ENCODE measurements at places on chromosomes 2 and 18.

- DNase-seq: no peak
Observed at GRCh38 chr2:24203029-24203786, 28.4 kb downstream of the FAM228A start.

GRCh38 chr18:21741312-21741561 is 645 bp downstream of the MIB1 start:
- no peak for DNase-seq

- DNase-seq: no peak
Observed at GRCh38 chr2:225487878-225488416, 88.4 kb downstream of the NYAP2 start.

- DNase-seq: no peak
Observed at GRCh38 chr2:47339745-47340541, 63.0 kb upstream of the MSH2 start.

GRCh38 chr2:85273738-85274731 is 53.8 kb downstream of the TGOLN2 start:
- no peak for DNase-seq

- no peak for DNase-seq
Observed at GRCh38 chr2:171964308-171964707, 35.4 kb upstream of the METAP1D start.

DNA sequence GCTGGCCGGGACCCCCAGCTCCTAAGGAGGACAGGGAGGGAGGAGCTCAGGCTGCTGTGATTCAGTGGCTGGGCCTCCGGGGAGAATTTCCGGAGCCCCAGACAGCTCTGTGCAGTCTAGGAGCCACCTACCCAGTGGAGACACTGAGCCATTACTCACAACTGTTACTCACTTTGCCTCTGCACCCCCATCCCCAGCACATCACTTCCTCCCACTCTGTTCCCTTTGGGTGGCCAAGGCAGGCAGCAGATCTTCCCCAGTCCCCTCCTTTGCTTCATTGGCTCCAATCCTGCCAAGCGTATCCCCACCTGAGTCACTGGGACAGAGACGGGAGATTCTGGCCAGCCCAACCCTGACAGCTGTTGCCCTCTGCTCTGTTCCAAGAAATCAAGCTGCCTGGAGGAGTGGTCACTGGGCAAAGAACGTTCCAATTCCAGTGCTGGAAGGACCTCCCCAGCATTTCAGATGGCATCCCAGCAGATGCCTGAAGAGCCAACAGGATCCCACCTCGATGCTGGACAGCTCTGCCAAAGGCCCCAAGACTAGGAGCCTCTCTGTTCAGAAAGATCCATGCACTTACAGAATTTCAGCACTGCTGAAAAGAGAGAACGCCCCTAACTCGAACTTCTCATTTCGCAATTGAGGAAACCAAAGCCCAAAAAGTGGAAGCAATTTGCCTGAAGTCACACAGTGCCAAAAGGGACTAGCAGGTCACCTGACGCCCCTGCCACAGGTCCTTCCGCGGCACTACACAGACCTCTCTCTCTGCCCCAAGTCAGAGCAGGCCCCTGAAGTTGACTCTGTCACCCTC is 68.3 kb downstream of the TNS1 start:
- DNase-seq: no peak

- no peak for DNase-seq
Observed at GRCh38 chr2:131023758-131024157, 69.5 kb downstream of the FAM168B start.

GRCh38 chr18:9117980-9118841 is 15.7 kb downstream of the NDUFV2 start:
- no peak for DNase-seq

DNA sequence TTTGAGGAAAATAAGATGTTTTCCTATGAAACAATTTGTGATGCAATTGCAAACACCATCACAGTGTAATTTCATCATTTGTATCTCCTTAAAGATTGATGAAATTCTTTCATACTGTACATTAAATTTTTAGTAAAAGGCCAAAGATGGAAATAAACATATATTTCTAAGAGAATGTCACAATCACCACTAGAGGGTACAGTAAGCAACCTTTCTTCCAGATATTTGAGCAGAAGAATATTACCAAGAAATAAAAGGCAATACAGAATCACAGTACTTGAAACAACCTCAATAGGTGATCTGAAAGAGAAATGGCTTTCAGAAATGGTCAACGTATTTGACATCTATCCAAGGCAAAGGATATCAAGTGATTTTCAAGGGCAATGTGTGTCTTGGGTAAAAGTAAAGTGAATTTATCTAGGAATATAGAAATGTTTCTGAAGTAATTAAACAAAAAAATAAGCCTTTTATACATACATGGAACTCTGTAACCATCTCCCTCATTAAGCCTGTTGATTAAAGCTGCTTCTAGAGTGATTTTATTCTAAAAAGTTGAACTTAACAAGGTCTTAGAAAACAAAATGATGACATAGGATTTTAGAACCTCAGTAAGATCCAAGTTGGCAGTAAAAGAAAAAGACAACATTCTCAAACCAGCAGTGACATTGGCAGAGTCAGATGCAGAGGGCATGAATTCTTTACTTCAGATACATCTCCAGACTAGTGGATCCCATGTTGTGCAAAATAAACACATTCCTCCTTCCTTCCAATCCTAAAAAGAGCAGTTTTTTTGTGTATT is 90.3 kb upstream of the SESTD1 start:
- DNase-seq: no peak

- no peak for DNase-seq
Observed at GRCh38 chr18:42001801-42002200, 46.8 kb downstream of the PIK3C3 start.

DNA sequence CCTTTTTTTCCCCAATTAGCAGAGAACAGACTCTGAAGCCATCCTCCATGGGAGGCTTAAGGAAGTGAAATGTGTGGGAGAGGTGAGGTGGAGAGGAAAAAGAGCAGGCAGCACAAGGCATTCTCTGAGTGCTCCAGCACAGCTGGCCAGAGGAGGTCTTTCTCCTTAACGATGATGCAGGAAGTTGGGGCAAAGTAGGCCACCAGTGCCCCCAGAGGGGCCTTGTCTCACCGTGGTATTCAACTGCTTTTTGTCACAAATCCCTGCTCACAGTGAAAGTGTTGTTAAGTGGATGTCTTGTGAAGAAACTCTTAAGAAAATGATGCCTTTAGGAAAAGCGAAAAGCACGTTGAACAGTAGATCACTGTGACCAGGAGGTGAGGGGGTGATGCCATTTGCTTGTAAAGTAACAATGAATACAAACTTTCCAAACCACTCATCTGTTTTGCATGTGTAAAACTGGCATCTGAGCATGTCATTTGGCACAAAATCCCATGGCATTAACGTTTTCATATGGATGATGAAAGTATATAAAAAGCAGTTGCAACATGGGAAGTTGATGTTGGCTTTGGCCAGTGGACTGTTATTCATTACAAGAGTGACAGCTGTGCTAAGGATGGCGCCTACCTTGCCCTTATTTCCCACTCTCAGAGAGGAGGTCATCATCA is 49.2 kb upstream of the CDC42EP3 start:
- DNase-seq: no peak

DNA sequence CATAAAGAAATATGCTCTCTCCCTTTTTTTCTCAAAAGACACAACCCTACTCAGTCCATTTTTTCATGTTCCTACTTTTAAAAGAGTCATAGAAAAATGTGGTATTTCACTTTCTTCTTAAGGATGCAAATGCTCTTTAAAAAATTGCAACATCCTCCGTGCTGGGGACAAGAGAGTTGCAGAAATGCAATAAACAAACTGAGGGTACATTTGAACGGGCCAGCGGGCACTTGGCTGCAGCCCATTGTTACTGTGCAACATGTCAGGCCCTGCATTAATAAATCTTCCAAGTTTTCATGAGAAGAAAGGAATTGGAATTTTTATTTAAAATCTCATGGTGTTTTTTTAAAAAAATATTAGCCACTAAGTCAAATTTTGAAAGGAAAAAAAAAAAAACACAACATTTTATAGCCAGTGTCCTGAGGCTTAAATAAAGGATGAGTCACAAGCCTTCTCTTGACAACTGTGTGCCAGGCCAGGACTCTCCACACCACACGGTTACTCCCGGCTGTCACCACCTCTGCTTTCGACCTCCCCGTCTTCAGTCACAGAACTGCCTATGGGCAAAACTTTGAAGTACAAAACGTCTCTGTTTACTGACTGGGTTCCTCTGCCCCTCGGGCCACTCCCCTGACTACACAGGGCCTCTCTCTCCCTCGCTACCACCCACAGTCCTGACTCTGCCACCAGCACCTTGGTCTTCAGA is 57.5 kb upstream of the MFF start:
- DNase-seq: no peak

- DNase-seq: no peak
Observed at GRCh38 chr2:3254442-3254941, 123.1 kb downstream of the EIPR1 start.

DNA sequence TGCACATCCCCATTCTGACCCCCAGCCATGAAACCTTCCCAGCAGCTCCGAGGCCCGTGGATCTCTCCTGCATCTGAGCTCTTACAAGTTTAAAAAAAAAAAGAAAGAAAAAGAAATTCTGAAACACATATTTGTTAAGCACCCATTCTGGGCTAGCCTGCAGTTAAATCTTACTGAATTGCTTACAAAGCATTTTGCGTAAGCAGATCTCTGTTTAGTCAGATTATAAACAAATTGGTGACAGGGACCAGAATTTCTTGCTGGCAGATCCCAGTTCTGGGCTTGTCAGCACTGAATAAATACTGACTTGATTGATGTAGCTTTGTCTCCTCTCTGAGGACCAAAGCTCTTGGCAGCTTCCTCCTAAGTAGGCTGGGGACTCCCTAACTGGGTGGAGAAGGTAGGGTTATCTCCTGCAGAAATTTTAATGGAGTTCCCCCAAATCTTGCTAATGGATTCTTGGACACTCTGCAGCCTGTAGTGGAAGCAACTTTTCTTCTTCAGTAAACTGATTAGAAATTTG is 160.9 kb downstream of the MIB1 start:
- DNase-seq: no peak

- no peak for DNase-seq
Observed at GRCh38 chr2:30584116-30584515, 137.1 kb downstream of the LCLAT1 start.

DNA sequence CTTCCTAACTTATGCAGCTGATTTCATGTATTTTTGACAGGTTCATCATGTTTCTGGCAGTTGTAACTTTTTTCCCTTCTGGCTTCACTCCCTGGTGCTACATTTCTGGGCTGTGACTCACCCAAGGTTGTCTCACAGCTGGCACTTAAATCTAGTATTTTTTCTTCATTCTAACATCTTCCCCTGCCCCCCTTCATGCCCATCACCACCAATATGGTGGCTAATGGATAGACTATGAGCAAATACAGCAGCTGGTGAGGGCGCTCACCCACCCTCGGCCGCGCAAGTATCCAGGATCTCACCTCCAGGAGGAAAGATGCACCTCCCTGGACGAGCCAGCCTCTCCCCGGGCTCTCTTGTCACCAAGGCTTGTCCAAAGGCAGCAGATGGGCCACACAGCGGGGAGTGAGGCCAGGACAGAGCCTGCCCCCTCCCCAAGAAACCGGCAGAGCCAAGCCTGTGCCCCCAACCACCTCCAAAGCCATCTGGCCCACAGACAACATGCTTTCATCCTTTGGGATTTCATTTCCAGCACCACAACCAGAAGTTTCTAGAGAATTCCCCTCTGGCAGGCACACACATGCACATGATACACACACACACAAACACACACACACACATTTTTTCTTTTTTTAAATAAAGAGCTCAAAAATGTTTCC is 39.1 kb downstream of the ATOH8 start:
- DNase-seq: no peak

- DNase-seq: peak; percentile 66
Observed at GRCh38 chr2:70919672-70920366, 15.9 kb upstream of the ATP6V1B1 start.

DNA sequence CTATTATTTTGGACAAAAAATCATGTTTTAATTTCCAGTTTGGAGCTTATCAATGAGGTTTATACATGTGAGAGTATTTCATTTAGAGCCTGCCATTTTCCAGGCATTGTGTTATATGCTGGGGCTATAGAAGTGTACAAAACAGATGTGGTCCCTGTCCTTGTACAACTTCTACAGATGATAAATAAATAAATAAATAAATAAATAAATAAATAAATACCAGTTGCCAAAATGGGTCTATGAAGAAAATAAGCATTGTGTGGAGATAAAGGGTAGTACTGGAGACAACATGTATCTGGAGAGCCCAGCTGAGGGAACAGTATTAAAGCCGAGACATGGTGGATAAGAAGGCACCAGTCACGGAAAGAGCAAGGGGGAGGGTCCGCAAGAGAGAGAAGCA is 210.0 kb downstream of the SS18 start:
- DNase-seq: no peak

- no peak for DNase-seq
Observed at GRCh38 chr18:59501920-59502273, 142.8 kb upstream of the LMAN1 start.

- no peak for DNase-seq
Observed at GRCh38 chr2:9306911-9307310, 100.3 kb downstream of the ASAP2 start.

GRCh38 chr2:235677937-235678336 is 184.1 kb downstream of the AGAP1 start:
- DNase-seq: no peak

- no peak for DNase-seq
Observed at GRCh38 chr2:144460727-144461307, 59.1 kb downstream of the ZEB2 start.

GRCh38 chr2:116988303-116988702 is 826.2 kb upstream of the DDX18 start:
- no peak for DNase-seq

GRCh38 chr2:105427485-105427884 is 28.6 kb upstream of the FHL2 start:
- DNase-seq: no peak

DNA sequence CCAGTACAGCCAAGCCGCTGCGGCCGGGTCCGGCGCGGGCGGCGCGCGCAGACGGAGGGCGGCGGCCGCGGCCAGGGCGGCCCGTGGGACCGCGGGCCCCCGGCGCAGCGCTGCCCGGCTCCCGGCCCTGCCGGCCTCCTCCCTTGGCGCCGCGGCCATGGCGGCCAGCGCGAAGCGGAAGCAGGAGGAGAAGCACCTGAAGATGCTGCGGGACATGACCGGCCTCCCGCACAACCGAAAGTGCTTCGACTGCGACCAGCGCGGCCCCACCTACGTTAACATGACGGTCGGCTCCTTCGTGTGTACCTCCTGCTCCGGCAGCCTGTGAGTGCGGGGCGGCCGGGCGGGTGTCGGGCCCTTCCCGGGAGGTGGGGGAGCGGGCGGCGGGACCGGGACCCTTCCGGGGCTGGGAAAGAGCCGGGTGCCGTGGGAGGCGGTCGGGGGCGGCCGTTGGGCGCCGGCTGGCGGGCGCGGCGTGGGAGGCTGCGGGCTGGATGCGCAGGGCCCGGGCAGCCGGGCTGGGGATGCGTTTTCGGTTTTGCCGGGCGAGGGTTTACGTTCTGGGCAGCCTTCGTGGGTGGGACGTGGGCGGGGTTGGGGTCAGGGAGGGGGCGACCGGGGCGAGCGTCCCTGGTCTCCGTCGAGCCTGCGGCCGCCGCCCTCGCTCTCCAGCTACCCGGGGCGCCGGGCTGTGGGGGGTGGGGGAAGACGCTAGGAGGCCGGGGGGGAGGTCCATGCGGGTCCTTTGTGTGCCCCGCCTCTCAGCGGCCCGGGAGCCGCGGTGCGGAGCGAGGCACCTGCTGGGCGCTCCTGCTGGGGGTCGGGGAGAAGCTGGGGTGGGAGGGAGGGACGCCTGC is 537 bp downstream of the AGFG1 start:
- no peak for DNase-seq

GRCh38 chr2:23524261-23524706 is 139.3 kb downstream of the KLHL29 start:
- no peak for DNase-seq

GRCh38 chr2:236582968-236583367 is 13.3 kb downstream of the ACKR3 start:
- no peak for DNase-seq

GRCh38 chr2:225008935-225009334 is 33.3 kb downstream of the DOCK10 start:
- DNase-seq: no peak

GRCh38 chr2:128309280-128310093 is 9.2 kb downstream of the HS6ST1 start:
- DNase-seq: no peak
